ENCODE measurements at places on chromosomes 5 and 9. TPM values are rescaled to one million over a fixed set of nuclear protein-coding genes. Genes with fewer than 3 reads are reported as not detected.

MSANTD3 gene
- total RNA-seq, result 76.3 TPM

- DNase-seq, result no peak
- no peaks in the 10 kb centered on the region for H3K36me3 ChIP-seq
- no peak overlapping the region for H3K27ac ChIP-seq
- no peak overlapping the region for H3K4me3 ChIP-seq
- peaks cover 24% of the 10 kb centered on the region for H3K4me1 ChIP-seq
- no peaks in the 10 kb centered on the region for H3K27me3 ChIP-seq
Observed at GRCh38 chr9:36623280-36623679, 50.6 kb downstream of the MELK start.

DNA sequence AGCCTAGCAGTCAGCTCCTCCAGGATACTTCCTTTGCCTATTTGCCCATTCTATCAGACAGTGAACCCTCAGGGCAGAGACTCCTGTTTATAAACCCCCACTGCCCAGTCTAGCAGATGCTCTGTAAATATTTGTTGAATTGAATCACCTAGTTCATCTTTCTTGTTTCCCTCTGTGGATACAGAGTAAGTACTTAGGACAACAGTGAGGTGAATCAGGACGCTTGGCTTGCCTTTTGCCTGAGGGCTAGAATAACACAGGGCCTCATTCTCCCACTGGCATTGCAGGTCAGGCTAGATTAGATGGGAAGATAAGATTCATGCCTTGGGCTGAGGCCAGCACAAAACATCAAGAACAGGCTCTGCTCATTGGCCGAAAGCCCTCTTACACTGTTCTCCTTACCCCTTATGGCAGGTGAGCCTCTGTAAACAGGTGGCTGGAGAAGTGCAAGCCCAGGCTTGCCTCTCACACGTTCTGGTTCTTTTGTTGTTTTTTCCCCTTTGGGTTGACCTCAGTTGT is 22.2 kb downstream of the TNFSF8 start:
- peaks cover 1% of the 10 kb centered on the region for H3K27me3 ChIP-seq
- H3K36me3 ChIP-seq, result no peaks in the 10 kb centered on the region
- H3K27ac ChIP-seq, result no peak overlapping the region
- DNase-seq, result no peak
- no peak overlapping the region for H3K4me3 ChIP-seq

ADAMTS12 gene
- total RNA-seq, result 8.3 TPM
